ENCODE measurements at places on chromosomes 16 and 17.
A peak's percentile ranks its signal among the peaks of the same experiment; 100 is the strongest.

DNA sequence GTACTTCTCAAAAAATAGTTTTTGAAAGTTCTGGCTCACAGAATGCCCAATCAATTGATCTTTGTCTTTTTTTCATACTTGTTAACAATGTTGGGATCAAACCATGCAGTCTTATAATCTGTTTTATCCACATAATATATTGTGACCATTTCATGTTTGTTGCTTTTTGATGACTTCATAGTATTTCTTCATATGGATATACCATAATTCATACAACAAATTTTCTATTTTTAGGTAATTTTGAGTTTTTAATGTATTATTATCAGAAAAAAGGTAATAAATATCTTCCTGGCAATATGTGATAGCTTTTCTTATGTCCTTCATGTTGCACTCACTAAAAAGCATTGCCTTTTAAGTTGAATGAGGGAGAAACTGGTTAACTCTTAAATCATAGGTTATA is 44.8 kb downstream of the TBC1D26 start:
- DNase-seq: no peak

GRCh38 chr16:46632778-46633733 is 11.9 kb upstream of the SHCBP1 start:
- DNase-seq: peak; percentile 80

- DNase-seq: no peak
Observed at GRCh38 chr17:77160091-77160874, 19.5 kb downstream of the SEC14L1 start.

- DNase-seq: no peak
Observed at GRCh38 chr17:26773189-26774188, 520.4 kb upstream of the WSB1 start.

- no peak for DNase-seq
Observed at GRCh38 chr17:14432079-14432478, 131.2 kb downstream of the HS3ST3B1 start.

Measured in WTC11 (cell line).